ENCODE measurements at places on chromosomes 16 and 17.

DNA sequence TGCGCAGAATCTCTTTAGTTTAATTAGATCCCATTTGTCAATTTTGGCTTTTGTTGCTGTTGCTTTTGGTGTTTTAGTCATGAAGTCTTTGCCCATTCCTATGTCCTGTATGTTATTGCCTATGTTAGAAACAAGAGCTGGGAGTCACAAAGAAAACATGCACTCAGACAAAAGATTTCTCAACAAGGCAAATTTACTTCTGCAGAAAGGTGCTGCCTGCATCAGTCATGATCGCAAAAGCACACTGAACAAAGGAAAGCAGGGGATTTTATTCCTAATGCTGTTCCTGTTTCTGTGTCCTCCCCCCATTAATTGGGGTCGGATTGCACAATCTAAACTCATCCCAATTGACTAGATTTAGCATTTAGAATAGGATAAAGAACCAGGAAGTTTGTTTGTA is 55.9 kb downstream of the ATF7IP2 start:
- no peak for DNase-seq

DNA sequence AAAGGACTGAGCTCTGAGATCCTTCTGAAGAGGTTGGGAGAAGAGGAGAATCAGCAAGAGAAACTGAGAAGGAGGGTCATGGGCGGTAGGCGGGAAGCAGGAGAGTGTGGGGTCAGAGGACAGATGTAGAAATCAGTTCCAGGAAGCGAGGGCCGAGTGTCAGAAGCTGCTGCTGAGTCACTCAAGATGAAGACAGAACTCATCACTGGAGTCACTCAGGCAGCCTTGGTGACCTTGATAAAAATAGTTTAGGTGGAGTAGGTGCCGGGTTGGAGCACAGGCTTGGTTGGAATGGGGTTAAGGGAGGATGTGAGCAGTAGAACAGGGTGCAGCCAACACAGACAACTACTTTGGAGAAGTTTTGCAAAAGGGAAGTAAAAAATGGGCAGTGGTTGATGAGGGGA is 6.1 kb upstream of the ITGAM start:
- DNase-seq = no peak

DNA sequence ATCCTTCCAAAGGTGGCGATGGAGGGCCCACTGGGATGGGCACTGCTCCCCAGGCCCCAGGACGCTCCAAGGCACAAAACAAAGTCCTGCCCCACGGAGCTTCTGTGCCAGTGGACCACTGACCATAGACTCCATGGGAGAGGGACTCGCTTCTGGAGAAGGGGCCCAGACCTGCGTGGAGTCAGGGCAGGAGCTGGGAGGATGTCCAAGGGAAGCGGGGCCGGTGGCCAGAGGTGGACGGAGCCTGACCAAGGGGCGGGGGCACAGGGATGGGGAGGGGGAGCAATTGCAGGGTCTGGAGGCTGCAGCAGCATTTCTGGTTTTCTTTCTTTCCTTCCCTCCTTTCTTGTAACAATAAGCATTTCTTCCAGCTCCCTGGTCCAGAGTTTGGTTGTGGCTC is 14.1 kb downstream of the KCNJ12 start:
- DNase-seq = no peak

- no peak for DNase-seq
Measured at GRCh38 chr17:81526662-81527571, 1.3 kb upstream of the FSCN2 start.

GRCh38 chr16:10318798-10319500 is 66.9 kb upstream of the ATF7IP2 start:
- peak; percentile 8 for DNase-seq

- no peak for DNase-seq
Measured at GRCh38 chr16:46828943-46829342, 2.0 kb downstream of the C16orf87 start.

DNA sequence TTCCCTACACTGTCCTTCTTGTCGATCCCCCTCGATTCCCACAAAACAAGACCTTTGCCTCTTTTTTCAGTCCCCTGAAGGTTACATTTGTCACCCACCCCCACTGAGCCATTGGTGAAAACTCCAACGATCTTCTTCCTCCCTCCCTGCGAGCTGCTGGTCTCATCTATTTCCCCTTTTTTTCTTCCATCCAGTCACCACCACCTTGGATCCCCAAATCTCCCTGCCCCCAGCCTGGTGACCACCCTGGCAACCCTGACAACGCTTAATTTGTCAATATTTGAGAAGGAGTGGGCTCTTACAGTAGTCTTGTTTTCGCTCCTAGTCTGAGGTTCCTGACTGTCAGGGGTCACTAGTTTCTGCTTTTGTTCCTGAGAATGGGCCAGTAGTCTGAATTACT is 62.9 kb downstream of the SMPD3 start:
- DNase-seq = no peak

- DNase-seq = peak; percentile 14
Measured at GRCh38 chr16:15988268-15989013, 39.0 kb downstream of the ABCC1 start.

Data from eye (tissue), 1 donor.